DMS79 treated with DMSO at 0.1 percent for 48 hours (cell line): ENCODE measurements at places on chromosomes 13 and 19.

DNA sequence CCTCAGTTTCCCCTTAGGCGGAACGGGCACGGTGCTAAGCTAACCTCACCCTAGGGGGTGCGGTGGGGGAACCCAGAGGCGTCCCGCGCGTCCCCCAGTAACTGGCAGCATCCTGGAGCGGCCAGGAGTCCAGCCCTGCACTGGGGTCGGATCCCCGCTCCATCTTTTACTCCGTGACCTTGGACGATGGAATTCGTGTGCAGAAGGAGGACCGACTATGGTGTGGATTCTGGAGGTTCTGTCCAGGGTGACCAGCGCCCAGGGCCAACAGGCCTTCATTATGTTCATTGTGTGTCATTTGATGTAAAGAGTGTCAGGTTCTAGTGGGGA lies 630 bp downstream of the SPPL2B start:
- DNase-seq, result no peak

GRCh38 chr13:98976941-98977340 lies 923 bp downstream of the DOCK9 start:
- no peak for DNase-seq

GRCh38 chr19:29450812-29451211 lies 75.0 kb upstream of the VSTM2B start:
- DNase-seq, result no peak

DNA sequence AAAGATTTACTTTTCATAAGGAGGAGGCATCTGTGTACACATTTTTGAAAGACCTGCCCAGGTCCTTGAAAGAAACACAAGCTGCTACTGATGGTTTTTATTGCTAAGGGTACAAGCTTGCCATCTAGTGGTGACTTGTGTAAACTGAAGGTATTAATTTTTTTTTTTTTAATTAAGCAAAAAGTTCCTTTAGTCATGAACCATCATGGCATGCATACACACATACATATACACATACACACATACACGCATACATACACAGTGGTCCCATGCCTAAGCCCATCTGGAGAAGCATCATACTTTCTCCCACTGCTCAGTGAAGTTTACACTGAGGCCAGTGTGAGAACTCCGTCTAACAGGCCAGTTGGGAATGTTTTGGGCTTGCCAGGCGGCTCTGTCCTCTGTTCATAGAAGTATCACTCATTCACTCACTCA lies 312.5 kb downstream of the DCLK1 start:
- DNase-seq, result peak; percentile 35

- no peak for DNase-seq
Measured at GRCh38 chr19:7655581-7655980, 13.3 kb upstream of the RETN start.

DNA sequence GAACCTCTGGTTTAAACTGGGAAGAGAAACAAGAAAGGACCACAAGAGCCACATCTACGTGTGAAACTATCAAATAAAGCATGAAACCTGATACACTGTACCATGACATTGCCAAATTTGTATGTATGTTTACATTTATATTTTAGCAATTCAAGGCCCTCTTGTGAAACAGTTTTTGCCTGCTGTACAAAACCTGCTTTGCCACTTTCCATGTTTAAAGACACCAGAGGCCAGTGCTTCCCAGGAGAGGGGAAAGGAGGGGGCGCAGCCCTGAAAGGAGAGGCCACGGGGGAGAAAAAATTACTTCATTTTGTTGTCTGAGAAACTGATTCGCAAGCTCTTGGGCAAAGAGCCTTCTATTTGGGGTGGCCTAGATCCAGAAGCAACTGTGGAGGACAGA lies 124.8 kb downstream of the DCLK1 start:
- DNase-seq, result no peak

DNA sequence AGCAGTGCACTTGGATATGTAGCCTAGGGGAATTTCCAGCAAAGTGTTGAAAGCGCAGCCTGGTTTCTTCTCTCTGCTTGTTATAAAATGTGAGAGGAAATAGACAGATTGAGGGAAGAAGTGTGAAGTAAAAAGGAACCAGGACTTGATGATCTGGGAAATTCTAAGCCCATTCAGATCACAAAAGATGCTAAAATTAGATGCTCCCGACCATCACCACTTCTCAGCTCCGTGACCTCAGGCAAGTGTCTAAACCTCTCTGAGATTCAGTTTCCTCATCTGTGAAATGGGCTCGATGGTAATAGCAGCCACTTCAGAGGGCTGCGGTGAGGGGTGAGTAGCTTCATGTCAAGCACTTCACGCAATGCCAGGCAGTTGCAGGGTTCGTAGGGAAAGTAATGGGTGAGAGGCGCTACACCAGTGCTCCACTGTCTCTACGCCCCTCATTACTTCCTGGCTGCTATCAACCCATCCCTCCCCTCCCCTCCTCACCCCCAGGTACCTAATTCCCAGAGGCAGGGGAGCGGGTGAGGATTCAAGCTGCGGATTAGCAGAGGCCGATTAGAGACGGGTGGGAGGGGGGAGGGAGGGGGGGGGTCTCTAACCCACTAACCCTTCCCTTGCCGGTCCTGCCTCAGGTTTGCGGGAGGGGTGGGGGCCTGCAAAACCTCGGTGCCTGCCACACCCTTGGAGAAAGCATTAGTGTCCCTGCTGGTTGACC lies 9.0 kb upstream of the NFIC start:
- DNase-seq, result no peak

- DNase-seq, result no peak
Measured at GRCh38 chr13:42715909-42716308, 65.5 kb upstream of the FAM216B start.

- no peak for DNase-seq
Measured at GRCh38 chr13:33642374-33643065, 175.4 kb upstream of the RFC3 start.

DNA sequence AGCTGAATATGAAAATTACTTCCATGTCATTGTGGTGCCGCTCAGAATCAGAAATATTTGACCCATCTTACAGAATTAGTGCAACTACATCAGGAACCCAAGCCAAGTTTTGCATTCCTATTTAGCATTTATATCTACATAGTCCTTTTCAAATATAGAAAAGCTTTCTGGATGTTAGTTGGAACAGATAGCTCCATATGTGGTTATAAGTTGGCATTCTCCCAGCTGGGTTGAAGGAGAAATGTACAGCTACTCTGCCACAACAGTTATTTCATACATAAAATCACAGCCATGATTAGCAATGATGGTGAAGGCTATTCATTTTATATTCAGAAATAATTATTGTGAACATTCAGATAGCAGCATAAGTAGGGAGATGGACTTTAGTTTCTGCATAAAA lies 28.2 kb downstream of the HPN start:
- no peak for DNase-seq

- no peak for DNase-seq
Measured at GRCh38 chr19:10884274-10884673, 12.9 kb downstream of the CARM1 start.

- no peak for DNase-seq
Measured at GRCh38 chr13:103288114-103288513, 221.9 kb upstream of the SLC10A2 start.

- DNase-seq, result no peak
Measured at GRCh38 chr13:106213028-106213757, 322.3 kb downstream of the EFNB2 start.

GRCh38 chr19:8557642-8558238 lies 19.5 kb downstream of the MYO1F start:
- no peak for DNase-seq

- DNase-seq, result no peak
Measured at GRCh38 chr19:6312018-6312417, 21.4 kb downstream of the ACER1 start.

DNA sequence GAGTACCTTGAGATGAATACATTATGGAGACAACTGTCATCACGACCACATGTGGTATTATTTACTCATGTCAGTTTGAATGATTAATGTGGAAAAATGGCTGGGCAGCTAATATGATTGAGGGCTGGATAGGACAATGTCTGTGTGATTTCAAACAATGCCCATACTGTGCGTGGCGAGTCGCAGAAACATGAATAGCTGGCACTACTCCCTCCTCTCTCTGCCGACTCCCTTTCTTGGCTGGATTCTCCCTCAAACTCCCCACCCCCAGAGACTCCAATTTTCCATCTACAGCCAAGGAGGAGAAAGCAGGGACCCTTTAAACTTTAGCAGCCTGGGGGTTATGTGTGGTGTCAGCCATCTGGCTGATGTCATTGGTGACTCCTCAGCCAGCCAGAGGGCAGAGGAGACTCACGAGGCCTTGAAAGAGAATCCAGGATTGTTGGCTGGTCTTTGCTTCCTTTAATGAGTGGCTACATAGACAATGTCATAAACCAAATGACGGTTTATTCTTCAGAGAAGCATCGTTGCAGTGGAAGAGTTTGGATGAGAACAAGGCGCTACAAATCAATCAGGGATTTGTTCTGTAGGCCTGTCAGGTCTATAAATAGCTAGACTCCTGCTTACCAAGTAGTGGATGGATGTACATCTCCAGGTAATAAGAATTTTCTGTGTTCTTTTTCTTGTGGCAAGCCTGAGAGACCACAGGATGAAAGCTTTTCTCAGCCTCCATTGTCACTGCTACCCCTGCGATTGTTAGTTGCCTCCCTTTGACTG lies 165.6 kb downstream of the DLEU7 start:
- peak; percentile 50 for DNase-seq

DNA sequence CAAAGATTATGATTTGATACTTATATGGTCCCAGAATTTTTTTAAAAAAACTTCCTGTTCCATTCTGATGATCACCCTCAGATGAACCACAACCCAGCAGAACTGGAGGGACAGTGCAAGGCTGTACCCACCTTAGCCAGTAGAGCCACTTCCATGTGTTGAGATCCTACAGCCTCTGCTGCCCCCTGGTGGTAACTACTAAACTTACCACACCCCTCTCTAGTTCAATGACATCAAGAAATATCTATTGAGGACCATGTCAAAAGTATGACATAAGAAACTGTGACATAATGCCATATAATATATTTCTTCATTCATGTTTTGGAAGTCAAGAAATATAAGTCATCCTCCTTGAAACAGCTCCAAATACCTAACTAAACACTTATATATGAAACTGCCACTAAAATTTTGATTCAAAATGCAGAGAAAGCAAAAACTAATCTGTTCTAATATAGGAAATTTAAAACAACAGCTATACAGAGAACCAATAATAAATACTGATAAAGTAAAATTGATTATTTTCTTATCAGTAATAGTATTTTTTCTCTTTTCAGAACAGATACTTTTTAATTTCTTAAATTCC lies 412.6 kb downstream of the KCTD12 start:
- peak; percentile 11 for DNase-seq

DNA sequence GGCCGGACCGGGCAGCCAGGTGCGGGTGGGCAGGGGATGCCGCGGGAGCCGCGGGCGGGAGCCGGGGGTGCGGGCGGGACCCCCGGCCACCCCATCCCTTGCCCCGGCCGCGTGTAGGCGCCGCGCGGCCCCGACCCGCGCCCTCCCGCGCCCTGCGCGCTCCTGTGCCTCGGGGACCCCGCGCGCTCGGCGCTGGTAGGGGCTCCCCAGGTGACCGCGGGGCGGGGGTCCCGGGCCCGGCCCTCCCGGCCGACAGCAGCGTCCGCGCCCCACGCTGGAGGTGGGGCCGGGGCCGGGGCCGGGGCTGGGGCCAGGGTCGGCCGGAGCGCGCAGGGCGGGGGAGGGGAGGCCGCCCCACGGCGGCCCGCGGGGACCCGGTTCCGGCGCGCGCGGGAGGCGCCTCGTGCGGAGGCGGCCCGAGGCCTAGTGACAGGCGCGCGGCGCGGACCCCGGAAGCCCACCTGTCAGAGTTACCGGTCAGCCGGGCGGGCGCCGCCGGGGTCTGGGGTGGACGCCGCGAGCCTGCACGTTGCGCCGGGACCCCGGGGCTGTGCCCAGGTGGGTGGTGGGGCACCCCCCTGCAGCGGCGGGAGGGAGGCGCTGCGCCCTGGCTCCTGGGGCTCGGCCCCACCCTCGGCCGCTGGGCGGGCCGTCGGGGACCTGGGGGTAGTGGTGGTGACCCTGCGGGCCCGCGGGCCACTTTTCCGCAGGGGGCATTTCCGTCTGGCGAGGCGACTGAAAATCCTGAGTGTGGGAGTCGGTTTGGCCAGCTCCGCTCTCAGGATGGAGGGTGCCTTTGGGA lies 518 bp downstream of the TFDP1 start:
- no peak for DNase-seq

- DNase-seq, result no peak
Measured at GRCh38 chr19:33290956-33291622, 11.2 kb downstream of the CEBPA start.

- DNase-seq, result no peak
Measured at GRCh38 chr19:34155686-34156085, 16.6 kb upstream of the LSM14A start.

DNA sequence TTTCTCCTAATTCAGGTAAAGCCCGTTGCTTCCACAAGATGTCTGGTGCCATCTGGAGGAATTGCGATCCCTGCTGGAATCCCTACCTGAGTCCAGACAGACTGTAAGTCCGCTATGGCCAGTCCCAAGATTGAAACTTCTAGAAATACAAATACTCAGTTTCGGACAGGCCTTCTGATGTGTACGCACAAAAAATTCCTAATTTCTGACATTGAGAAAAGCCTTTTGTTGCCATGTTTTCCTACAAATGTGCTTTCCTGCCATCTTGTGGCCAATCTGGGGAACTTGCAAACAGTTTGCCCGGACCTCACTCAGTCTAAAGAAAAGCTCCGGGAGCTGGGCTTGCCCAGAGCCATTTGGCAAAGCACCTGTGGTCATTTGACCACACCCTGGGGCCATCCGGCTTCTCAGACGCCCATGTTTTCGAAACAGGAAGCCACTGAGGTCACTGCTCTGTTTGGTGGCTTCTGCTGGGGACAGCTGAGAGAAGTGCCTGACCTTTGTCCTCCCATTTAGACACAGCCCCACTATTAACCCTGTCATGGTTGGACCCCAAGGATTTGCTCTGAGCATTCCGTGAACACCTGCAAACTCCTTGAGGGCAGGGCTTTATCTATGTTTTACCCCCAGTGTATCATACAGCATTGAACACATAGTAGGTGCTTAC lies 79.4 kb downstream of the SLC15A1 start:
- DNase-seq, result peak; percentile 87

GRCh38 chr19:13965377-13965896 lies 13.1 kb downstream of the DCAF15 start:
- DNase-seq, result no peak

GRCh38 chr19:45245334-45245787 lies at the start of gene EXOC3L2:
TSS of gene EXOC3L2 (minus strand) at chr19:45245407. CDS start at chr19:45239045, 6,362 bp downstream.
- no peak for DNase-seq

DNA sequence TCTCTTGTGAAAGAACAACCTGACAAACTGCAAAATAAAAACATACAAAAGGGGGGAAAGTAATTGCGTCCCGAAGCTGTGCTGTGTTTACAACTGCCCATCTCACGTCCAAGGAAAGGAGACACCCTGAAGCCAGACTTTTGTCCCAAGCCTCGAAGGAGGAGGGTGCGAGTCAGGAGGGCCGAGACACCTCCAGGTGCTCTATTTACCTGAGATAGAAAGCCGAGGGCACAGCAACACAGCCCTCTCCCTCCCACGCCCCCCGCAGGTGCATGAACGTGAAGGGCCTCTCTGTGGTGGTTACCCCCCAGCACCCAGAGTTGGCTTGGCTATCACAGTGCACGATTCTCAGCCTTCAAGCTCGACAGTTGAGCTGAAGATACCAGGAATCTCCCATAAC lies 33.2 kb downstream of the NLRP13 start:
- no peak for DNase-seq

GRCh38 chr13:73870970-73871935 lies 263.0 kb downstream of the KLF12 start:
- DNase-seq, result no peak
